GM19239 (cell line): ENCODE measurements at places on chromosomes 13 and 19.

GRCh38 chr13:72565893-72566292 lies 161.5 kb downstream of the MZT1 start:
- no peak for DNase-seq

DNA sequence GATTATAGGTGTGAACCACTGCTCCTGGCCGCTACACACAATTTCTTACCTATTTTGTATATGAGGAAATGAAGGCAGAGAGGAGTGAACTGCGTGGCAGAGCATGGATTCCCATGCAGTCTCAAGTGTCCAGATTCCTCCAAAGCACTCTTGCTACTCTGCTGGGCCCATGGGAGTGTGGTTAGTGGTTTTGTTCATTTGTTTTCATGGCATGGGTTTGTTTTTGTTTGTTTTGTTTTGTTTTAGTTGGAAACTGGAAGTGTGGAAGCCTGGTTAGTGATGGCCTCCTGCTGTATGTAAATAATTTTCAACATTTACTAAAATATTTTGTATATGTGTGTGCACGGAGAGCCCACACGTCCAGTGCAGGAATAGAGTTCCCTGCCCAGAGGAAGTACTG lies 61.3 kb upstream of the LRCH1 start:
- no peak for DNase-seq

DNA sequence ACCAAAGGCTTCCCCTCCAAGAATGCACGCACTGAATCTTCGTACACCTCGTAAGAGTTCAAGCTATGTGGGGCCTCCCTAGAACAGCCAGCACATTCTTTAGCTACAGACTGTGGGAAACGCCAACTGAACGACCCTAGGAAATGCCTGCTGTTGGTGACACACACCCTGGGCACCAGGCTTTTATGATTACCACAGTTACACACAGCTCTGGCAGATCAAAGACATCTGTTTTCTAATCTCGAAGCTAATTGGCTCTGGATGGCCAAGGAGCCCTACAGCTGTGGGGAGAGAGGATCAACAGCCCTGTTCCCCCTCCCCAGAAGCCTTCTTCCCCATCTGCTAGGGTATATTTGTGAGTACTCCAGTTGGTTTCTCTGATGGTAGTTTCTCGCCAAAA lies 123.0 kb downstream of the COL4A1 start:
- no peak for DNase-seq

DNA sequence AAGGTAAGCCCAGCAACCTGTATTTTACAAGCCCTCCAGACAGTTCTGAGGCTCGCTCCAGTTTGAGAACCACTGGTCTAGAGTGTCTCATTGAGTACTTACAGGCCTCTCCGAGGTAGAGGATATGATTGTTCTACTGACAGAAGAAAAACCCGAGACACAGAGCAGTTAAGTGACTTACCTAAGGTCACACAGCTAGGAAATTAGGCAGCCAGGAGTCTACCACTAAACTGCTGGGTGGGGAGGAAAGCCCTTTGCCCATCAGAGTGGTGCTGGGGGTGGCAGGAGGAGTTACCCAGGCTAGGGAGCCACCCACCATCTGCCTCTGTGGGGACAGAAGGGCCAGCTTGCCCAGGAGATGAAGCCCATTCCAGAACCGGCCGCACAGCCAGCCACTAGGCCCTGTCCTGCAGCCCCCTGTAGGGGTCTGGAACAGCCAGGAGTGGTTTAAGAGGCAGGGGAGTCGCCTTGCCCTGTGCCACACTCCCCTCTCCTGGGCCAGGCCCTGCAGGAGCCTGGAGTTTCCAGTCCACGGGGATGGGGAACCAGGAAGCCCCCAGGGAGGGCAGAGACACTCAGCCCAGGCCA lies 703 bp downstream of the RASGRP4 start:
- DNase-seq: no peak

DNA sequence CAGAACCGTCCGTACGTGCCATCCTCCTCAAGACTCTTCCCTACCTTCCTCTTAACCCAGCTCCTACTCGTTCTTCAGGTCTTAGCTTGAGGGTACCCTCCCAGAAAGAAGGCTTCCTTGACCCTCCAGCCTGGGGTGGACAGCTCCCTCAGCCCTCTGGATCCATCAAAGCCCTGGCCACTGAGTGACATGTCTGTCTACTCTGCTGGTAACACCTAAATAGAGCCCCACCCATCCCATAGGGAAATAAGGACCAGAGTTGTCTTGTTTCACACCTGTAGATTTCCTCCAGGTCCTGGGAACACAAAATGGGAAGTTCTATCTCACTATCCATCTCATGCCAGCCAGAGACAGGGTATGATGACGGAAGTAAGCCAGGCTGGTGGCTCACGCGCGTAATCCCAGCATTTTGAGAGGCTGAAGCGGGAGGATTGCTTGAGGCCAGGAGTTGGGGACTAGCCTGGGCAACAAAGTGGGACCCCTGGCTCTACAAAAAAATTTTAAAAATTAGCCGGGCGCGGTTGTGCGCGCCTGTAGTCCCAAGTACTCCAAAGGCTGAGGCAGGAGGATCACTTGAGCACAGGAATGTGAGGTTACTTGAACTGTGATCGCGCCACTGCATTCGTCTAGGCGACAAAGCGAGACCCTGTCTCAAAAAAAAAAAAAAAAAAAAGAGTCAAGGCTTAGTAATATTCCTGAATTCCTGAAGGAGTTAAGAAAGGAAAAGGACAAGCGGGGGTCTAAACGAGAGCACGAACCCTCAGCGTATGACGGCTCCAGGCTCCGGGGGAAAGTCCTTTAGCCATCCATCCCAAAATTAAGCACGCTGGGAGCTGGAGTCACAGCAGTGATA lies 566 bp upstream of the CCDC97 start:
- no peak for DNase-seq
